Stimulated activated CD8-positive, alpha-beta memory T cell treated with anti-CD3 and anti-CD28 coated beads, Interleukin-4, amount 100 ng/mL, for 1 hour (primary cell): ENCODE measurements at places on chromosomes 5 and 9.

DNA sequence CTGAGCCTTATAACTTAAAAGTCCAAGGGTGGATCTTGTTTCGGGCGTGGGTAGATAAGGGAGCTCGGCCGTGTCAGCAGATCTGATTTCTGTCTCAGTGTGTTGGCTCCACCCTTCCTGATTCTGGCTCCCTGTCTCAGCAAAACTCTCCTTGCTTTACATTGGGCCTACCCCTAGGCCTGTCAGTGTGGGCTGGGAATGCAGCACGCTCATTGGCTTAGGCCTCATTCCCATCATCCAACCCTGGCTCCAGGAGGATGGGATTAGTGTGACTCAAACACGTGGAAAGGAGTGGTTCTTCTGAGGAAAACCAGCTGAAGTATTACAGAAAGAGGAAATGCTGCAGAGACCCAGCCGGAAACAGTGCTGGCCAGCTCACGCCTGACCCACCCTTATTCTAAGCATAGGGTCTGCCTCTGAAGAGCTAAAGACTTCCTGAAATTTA lies 59.9 kb downstream of the ZFAND5 start:
- DNase-seq: no peak

GRCh38 chr9:74120061-74120460 lies 377.1 kb upstream of the RORB start:
- DNase-seq: no peak

DNA sequence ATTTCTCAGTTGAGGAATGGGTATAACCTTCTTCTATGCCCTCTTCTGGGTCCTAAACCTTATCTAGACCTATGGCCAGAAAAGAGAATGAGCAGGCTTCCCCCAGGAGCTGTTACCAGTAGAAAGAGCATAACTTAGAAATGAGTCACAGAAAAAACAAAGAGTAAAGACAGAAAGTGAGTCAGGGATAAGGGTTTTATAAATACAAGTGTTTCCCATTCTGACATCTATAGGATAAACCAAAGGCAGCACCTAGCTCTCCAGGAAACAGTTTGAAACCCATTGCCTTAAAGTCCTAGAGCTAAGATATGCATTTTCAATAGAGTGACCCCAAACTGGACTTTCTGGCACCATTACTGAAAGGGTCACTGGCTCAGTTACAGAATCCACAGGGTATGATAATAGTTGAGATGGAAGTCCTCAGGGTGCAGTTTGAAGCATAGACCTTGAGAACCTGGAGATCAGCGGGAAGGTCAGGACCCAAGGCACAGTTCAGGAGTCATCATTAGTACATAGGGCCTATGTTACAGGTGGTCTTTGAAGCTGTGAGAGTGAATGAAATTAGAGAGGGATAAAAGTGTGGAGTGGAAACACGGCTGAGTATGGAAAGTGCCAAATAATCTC lies 42.7 kb upstream of the LIFR start:
- no peak for DNase-seq

DNA sequence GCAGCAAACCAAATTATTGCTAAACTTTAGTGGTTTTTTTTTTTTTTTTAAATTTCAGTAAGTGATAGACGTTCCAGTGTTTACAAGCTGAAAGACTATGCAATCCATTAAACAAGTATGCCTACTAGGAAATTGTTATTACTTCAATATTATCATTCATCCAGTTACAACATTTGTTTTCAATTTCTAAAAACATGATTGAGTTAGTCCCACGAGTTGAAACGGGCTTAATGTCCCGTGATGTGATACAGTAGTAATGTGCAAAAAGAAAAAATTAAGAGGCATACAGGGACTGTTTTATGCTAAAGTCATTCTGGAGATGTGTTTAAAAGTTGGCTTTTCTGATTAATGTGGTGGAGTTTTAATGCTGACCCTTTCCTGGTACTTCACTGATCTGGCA lies 550.3 kb upstream of the DMAC1 start:
- DNase-seq: no peak

- no peak for DNase-seq
These were observed 9.4 kb upstream of the C5orf15 start for GRCh38 chr5:133977858-133978257.

- DNase-seq: no peak
These were observed 47.1 kb upstream of the AKNA start for GRCh38 chr9:114434878-114435311.

DNA sequence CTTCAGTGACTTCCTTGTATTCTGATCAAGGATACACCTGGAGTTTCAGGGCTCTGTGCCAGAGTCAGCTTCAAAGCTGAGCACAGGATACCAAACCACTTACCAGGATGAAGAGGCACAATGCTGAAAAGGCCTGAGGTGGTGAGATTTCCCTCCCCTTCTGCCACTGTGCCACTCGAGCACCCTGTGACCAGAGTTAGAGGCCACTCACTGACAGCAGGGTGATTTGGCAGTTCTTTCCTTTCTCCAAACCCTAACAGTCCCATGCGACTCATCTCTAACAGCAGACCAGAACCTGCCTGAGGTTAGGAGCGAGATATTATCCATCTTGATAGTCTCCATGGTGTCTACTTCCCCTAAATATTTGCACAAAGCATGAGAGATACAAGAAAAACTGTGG lies 1.8 kb downstream of the PLGRKT start:
- DNase-seq: no peak

- DNase-seq: no peak
These were observed 97.7 kb upstream of the CDH6 start for GRCh38 chr5:31095796-31096195.

GRCh38 chr5:143156572-143156971 lies 246.9 kb downstream of the NR3C1 start:
- no peak for DNase-seq

DNA sequence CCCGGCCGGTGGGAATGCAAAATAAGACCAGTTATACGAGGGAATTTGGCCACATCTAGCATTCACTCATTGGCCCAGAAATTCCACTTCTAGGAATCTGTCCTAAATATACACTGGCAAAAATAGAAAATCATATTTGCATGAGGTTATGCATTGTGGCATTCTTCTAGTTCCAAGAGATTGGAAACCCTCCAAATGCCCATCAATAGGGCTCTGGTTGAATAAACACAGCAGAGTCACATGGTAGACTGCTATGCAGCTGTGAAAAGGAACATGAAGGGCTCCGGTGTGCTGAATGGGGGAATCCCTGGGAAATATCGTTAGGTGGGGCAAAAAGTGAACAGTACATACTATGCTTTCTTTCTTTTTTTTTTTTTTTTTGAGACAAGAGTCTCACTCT lies 36.8 kb downstream of the PTGES start:
- DNase-seq: no peak

DNA sequence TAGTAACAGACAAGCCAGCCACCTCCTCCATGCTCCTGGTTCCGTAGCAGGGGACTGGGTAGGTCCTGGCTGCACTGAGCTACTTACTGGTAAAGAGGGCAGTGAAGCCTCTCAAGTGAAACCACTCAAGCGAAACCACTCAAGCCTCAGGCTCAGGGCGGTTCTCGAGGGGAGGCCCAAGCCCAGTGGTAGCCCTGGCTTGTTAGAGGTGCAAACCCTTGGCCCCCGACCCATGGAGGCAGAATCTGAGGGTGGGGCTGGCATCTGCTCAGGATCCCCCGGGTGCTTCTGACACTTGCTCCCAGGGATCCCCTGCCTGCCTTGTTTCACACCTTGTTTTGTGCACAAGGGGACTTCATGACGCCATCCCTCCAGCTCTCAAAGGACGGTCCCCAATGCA lies 76.5 kb upstream of the OLFM1 start:
- no peak for DNase-seq

DNA sequence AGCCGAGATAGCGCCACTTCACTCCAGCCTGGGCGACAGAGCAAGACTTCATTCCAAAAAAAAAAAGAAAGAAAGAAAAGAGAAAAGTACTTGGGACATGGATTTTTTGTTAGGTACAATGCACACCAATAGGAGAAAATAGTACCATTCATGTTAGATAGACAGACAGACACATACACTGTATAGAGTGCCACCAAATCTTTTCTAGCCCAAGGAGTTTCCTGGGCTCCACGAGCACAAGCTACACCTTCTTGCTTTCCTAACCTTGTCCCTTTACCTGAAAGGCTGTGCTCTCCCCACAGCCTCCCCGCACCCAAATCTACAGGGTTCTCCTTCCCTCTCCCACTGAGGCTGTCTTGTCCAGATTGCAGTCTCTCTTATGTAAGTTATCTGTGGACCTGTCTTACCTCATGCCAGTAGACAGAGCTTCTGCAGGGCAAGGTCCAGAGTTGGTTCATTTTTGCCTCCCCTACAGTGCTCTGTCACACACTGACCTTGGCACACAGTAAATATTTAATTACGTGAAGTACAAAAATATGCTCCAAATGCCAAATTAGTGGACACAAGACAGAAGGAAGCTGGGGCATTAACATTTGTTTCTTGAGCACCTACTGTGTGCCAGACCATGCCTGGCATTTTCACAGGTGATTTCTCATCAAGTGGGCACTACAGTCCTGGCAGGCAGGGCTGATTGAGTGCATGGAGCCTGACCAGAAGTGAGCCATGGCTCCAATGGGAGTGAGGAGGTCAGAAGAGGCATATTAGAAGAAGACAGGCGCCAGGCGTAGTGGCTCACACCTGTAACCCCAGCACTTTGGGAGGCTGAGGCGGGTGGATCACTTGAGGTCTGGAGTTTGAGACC lies 5.9 kb downstream of the ALAD start:
- DNase-seq: no peak

DNA sequence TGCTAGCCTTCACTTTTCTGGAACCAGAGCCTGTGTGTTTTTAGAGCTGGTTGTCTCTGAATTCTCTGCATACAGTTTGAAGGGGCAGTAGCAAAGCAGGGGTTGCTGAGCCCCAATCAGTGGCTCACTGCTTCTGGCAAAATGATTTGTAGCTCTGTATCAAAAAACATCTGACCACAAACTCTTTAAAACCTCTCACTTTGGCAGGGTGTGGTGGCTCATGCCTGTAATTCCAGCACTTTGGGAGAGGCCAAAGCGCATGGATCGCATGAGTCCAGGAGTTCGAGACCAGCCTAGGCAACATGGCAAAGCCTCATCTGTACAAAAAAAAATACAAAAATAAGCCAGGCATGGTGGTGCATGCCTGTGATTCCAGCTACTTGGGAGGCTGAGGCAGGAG lies 28.3 kb upstream of the APC start:
- DNase-seq: no peak

DNA sequence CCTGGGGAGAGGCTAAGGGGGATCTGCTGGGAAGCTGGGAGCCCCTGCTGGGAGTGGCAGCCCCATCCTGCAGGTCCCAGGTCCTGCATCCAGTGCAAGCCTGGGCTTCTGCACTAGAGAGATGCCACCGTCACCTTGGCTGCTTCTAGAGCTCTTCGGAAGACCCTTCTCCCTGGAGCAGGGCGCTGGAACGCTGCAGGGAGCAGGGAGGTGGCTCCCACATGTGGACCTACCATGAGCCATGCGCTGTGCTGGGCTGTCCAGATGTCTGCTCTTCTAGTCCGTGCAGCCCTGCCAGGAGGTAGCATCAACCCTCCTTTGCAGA lies 90.9 kb upstream of the PHYKPL start:
- no peak for DNase-seq

GRCh38 chr9:121472446-121472845 lies 27.2 kb downstream of the GGTA1 start:
- DNase-seq: no peak

- DNase-seq: no peak
These were observed 131.5 kb upstream of the PTCH1 start for GRCh38 chr9:95648225-95648624.

- no peak for DNase-seq
These were observed 250.8 kb downstream of the ZSWIM6 start for GRCh38 chr5:61582887-61583286.

GRCh38 chr5:142977363-142978051 lies 207.3 kb downstream of the ARHGAP26 start:
- DNase-seq: no peak

DNA sequence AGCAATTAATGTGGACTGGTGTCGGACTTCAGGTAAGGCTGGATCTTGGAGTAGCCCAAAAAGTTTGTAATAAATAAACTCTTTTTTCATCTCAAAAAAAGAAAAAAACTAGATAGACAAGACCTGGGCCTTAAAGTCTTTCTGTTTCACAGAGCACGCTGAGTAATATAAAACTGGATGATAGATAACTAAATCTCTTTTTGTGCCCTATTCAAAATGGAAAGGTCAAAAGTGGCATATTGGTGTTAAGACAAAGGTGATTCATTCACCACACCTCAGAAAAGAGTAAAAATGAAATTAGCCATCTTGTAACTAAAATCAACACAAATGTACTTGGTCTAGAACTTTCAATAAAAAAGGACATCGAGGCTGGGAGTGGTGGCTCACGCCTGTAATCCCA lies 30.3 kb upstream of the RFK start:
- no peak for DNase-seq

DNA sequence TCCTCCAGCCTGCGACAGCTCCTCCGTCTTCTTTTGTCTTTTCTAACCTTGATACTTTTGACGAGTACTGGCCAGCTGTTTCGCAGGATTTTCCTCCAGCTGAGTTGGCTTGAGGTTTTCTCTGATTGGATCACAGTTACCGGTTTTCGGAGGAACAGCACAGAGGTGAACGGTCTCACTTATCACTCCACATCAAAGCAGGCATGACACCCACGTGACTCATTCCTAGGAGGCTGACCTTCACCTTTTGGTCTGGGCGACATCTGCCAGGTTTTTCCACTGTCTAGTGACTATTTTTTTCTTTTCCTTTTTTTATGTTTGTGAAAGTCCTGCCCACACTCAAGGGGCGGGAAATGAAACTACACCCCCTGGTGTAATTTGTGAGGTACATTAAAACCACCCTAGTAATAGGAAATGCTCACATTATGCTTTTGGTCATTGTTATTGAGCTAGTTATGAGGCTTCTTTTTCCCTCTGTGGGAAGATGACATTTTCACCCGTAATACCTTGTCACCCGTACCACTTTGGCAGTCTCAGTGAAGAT lies 319.2 kb downstream of the GADD45G start:
- no peak for DNase-seq

GRCh38 chr9:5843794-5844471 lies 11.0 kb upstream of the ERMP1 start:
- no peak for DNase-seq

DNA sequence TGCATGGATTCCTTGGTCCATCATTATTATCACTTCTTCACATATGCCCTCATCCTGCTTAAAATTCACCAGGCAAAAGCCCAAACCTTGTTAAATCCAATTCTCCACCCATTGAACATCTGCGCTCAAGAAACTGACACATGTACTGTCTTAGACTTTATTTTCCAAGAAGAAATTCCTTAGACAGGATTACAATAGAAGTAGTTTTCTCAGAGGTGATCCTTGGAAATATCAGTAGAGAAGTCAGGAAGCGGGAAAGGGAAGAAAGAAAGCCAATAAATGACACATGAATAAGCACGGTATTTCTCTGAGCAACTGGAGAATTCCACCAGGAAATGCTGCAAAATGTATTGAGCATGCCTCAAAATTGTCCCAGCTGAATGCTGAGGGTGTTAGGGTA lies 90.2 kb downstream of the FOXD1 start:
- DNase-seq: no peak

DNA sequence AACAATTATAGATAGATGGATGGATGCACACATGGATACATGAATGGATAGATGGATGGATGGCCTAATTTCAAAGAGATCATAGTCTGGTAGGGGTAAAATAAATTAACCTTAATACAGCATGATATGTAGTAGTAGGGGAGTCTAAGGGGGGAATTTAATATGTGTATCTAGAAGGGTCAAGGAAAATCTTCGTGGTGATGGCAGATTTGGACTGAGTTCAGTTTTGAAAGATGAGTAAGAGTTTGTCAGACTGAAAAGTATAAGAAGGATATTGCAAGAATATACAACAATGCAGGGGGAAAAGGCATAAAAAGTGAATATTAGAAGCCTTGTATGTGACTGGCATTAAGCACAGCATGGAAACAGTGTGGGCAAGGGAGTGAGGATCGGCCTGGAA lies 98.7 kb downstream of the ZNF462 start:
- DNase-seq: no peak

- DNase-seq: no peak
These were observed 5.5 kb downstream of the ADRB2 start for GRCh38 chr5:148831590-148832565.
